ENCODE measurements at places on chromosomes 6 and 20.

DNA sequence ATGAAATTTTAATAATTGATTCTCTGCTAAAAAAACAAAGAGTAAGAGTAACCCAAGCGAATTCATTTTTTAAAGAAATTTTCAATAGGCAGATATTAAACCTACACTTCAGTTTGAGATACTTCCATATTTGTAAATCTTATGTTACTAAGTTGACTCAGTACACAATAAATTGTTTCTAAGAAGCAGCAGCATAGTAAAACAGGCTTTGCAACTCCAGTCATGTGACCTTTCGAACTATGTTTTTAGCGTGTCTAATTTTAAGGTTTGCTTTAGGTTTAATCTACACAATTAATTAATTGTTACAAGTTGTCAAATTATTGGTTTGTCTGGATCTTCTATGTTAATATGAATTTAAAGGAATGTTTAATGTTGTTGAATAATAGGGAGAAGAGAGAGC is 708.9 kb upstream of the CITED2 start:
- no peak for DNase-seq

DNA sequence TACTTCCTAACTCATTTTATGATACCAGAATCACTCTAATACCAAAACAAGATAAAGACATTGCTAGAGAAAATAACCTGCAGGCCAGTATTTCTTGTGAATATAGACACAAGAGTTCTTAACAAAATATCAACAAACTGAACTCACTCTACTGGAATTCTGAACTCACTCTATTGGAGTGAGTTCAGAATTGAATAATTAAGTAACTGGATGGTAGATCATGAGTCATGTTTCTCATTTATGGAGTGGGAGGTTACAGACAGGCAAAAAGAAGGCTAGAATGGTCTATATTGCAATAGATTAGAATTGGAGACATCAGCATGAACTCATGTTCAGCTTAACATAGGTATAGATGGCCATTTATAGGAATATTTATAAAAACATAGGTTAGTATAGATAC is 26.6 kb upstream of the C6orf58 start:
- no peak for DNase-seq

DNA sequence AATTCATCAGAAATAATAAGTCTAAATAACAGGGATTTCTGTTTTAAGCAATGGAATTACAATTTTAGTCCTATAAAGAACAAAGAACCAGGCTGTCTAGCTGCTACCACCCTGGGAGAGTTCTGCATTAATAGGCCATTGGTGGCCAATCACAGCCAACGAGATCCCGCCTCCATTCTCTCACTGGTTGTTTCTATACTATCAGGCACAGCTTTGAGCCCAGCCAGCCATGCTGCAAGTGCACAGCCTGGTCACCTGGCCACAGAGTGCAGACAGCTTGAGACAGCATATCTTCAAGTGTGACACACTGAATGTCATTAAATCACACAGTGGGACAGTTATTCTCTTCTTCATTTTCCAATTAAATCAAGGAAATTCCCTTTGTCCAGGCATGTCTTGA is 16.1 kb upstream of the RAB22A start:
- no peak for DNase-seq

- no peak for DNase-seq
Observed at GRCh38 chr6:90290811-90291420, 5.7 kb downstream of the BACH2 start.

DNA sequence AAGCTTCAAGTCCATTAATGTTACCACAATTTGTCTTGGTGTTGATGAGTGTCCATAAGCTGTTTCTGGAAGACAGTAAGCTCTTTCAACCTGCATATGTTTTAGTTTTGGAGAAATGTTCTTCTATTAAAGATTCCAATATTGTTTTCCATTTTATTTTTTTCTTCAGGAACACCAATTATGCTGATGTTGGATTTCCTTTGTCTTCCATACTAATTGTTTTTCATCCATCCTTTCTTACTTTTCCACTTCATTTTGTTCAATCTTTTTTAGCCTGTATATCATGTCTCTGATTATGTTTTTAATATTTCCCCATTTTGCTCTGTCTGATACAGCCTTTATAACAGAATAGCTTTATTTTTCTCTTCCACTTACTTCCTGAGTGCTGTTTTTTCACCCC is 21.9 kb downstream of the SLC13A3 start:
- no peak for DNase-seq

- DNase-seq: no peak
Observed at GRCh38 chr6:57072108-57072507, 17.9 kb upstream of the ZNF451 start.

- DNase-seq: no peak
Observed at GRCh38 chr6:154792325-154792724, 59.1 kb downstream of the SCAF8 start.

GRCh38 chr6:36757206-36757605 is 59.6 kb downstream of the RAB44 start:
- DNase-seq: no peak

DNA sequence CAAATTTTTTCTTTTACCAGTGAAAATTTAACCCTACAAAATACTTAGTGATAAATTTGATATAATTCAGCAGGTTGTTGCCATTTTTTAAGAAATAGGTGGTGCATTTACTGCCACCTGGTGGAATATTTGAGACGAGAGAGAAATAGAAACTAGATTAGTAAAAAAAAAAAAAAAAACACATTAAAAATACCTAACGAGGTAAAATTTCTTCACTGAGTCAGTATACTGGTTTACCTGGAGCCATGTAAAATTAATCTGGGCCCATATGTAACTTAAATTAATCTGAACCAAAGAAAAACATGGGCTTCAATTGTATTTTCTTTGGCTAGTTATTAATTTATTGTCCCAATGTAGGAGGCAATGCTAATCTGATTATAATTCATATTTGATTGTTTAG is 520.8 kb downstream of the EPM2A start:
- DNase-seq: peak; percentile 0

- DNase-seq: no peak
Observed at GRCh38 chr6:129709196-129709768, 695 bp downstream of the ARHGAP18 start.

- DNase-seq: no peak
Observed at GRCh38 chr6:161919691-161920090, 645.8 kb upstream of the AGPAT4 start.
